Activated T-cell treated with anti-CD3 and anti-CD28 coated beads, Interleukin-2, amount 50 U/mL, for 72 hours (primary cell): ENCODE measurements at places on chromosomes 6 and 20. TPM values are rescaled to one million over a fixed set of nuclear protein-coding genes. Genes with fewer than 3 reads are reported as not detected.

SLC17A2 gene
- total RNA-seq, result not detected

ENPP5 gene
- 0.43 TPM for total RNA-seq

RIPOR2 gene
- 69.7 TPM for total RNA-seq

SEC23B gene
- total RNA-seq, result 129 TPM

DNA sequence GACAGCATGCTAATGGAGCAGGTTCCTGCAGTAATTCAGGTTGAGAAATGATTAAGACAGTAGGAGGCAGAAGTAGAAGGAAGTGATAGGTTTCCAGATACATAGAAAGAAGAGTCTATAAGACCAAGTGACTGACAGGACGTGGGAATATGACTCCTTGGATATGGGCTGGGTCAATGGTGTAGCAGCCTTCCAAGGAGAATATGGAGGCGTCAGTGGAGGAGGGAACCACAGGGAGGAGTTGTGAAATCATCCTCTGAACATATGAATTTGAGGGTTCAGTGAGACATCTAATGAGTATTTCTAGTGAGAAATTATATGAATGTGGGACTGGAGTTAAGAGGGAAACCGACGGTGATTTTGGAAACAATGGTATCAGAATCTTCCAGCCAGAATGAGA, 43.3 kb downstream of the NUDT3 start:
- no peak for DNase-seq

DNA sequence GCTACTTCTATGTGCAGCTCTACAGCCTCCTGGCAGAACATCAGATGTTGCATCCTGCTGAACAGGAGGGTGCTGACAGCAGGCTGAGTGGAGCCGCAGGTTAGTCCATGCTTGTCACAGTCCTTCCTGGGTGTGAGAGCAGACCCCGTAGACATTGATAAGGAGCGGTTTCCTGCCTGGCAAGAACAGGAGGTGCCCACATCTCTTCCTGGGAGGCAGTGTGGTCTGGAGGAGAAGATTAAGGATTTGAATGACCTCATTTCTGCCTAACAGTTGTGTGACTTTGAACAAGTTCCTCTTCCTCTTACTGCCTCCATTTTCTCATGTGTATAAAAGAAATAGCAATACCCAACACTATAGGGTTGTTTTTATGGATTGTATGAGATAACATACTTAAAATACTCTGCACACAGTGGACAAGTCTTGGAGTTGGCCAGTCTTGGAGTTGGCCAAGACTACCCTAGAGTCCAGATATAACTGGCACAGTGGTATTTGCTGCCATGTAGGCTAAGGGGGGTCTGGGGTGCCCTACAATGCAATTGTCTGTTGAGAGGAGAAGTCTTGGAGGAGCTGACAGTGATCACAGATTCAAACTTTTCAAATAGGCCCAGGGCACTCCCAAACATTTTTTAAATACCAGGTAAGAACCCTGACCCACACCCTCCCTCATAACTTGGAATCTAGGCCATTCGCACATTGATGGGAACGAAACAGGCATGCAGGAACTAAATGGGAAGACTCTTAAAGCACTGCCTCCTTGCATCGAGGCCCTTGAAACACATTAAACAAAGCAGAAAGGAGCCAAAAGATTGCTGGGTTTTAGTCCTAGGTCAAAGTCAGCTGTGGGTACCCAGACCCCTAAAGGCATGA, 32.6 kb upstream of the TBC1D7 start:
- no peak for DNase-seq

- DNase-seq, result no peak
Measured at GRCh38 chr6:110414669-110415068, 706 bp downstream of the DDO start.

GRCh38 chr6:74044417-74045096, 348.6 kb downstream of the CD109 start:
- DNase-seq, result no peak

DNA sequence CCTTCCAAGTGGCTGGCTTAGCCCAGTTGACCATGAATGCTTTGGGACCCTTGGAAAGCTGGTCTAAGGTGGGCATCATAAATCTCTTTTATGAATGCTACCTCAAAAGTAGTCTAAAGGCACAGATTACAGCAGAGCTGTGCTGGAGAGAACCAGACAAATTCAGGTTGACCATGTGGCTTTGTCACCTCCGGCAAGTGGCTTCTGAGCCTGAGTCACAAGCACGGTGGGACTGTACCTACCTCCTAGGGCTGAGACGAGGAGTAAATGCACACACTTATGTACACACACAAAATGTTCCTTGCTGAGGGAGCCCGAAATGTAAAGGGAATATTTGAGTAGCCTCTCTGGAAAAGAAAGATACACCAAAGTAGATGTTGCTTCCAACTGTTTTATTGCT, 155.9 kb downstream of the NFATC2 start:
- peak; percentile 66 for DNase-seq
